ENCODE measurements at places on chromosomes 5 and 9. TPM values are rescaled to one million over a fixed set of nuclear protein-coding genes. Genes with fewer than 3 reads are reported as not detected.

DNA sequence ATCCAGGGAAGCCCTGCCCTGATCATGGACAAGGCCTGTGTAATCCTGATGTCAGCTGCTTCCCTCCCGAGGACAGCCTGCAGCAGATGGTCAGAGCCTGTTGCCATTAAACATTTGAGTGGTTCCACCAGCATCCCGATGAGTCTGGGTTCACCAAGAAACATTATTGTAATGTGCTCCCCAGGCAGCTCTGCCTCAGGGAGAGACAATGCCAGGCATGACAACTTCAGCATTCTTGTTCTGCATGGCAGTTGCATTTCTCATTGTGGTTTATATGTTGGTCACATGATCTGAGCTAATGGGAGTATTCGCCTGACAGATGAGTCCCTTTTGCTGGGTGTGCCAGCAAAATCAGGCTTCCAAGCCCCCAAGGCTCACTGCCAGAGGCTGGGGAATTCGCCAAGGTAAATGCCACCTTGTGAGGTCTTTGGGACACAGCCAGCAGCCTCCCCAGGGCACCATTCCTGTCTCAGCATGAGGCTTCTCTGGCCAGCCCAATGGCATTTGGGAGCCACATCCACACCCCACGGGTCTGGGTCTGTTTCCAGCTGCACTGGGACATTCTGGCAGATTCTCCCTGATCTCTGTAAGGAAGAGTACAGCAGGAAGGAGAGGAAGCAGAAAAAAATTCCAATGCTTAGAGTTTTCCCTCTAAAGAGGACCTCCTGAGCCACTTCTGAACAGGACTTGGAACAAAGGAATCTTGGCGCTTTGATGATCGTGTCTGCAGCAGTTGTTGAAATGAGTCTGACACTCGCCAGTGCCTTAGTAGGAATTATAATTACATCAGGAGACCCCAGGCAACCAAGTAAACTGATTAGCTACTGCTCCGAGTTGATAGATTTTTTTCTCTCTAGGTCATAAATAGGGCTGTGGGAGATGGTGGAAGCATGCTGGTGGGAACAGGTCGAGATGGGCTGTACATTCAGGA lies 18.7 kb downstream of the KCNIP1 start:
- peak; percentile 99 for DNase-seq

DNA sequence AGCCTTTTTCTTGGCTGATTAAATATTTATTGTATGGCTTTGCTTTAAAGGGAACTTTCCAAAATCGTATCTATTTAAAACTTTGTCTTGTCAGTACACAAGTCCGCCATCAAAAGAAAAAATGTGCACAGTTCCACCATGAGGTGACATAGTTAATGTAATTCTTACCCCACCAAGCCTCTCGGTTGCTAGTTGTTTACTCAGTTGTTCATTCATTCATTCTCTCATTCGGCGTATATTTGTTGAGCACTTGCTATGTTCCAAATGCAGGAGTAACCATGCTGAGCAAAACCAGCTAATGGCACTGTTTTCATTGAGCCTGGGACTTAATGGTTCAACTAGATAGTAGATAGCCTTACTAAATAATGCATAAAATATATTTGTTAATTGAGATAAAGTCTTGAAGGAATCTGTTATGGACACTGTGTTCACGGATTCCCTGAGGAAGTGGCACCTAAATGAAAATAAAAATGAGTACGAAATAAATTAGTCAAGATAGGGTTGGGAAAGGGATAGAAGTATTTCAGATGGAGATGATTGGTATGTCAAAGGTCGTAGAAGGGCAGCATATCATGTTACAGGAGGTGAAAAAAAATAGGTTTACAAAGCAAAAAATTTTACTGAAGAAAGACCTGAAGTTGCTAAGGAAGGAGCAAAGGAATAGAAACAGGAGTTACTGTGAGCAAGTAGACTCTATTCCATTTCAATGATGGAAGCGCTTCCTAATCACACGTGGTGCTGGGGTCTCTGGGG lies 1.5 kb downstream of the DCAF10 start:
- no peak for DNase-seq

GRCh38 chr9:68966496-68966944 lies 47.4 kb downstream of the PRKACG start:
- DNase-seq: no peak

GRCh38 chr5:178304016-178304415 lies 71.4 kb upstream of the PHYKPL start:
- DNase-seq: no peak

The ERCC6L2 gene
- total RNA-seq: 36.3 TPM

The CD74 gene
- total RNA-seq: not detected

GRCh38 chr9:123990427-123990826 lies 21.1 kb upstream of the LHX2 start:
- no peak for DNase-seq
